Stimulated activated CD4-positive, alpha-beta T cell treated with anti-CD3 and anti-CD28 coated beads, Interleukin-4, amount 100 ng/mL, for 1 hour (primary cell): ENCODE measurements at places on chromosomes 2 and 18.

DNA sequence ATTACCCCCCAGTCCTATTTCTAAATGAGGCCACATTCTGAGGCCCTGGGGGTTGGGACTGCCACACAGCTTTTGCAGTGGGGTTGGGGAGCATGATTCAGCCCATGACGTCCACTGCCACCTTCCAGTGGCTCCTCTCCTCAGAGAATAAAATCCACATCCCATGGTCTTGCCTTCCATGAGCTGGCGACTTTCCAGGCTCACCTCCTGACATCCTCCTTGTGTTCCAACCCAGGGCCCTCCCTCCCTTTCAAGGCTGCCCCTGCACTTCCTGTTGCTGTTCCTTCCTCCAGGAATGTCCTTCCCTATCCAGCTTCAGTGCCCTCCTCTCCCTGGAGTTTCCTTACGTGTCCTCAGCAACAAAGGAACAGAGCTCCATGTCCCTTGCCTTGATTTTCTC is 187.3 kb upstream of the ID2 start:
- DNase-seq: no peak

DNA sequence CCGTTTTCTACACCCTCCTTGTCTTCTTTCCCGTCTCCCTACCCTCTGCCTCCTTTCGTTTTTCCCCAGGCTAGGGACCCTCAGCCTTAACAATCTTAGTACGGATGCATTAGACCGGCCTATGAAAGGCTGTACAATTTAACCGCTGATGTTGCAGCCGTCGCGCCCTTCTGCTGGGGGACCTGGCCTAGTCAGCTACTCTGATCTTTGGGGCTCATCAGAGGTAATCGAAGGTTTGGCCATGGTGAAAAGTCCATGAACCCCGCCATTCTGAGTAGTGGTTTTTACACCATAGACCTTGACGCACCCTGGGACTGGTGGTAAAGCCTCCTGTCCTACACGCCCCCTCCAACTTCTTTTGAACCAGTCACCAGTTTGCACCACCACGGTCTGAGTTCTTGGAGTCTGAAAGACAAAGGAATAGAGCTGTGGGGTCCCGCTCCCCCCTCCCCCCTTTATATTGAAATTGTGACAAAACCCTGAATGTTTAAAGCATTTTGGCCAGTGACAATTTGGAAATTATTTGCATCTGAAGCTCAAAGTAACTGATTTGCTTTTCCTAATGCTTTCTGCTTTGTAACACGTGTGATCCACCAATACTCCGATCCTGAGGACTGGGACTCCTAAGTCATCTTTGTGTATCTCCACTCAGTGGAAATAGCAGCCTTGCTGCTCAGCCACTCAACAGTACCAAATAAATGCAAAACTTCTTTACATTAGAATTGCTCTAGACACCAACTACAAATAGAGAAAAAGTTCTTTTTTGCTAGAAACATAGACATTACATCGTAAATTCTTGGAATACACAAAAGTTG is 642 bp upstream of the SRSF7 start:
- DNase-seq: no peak

DNA sequence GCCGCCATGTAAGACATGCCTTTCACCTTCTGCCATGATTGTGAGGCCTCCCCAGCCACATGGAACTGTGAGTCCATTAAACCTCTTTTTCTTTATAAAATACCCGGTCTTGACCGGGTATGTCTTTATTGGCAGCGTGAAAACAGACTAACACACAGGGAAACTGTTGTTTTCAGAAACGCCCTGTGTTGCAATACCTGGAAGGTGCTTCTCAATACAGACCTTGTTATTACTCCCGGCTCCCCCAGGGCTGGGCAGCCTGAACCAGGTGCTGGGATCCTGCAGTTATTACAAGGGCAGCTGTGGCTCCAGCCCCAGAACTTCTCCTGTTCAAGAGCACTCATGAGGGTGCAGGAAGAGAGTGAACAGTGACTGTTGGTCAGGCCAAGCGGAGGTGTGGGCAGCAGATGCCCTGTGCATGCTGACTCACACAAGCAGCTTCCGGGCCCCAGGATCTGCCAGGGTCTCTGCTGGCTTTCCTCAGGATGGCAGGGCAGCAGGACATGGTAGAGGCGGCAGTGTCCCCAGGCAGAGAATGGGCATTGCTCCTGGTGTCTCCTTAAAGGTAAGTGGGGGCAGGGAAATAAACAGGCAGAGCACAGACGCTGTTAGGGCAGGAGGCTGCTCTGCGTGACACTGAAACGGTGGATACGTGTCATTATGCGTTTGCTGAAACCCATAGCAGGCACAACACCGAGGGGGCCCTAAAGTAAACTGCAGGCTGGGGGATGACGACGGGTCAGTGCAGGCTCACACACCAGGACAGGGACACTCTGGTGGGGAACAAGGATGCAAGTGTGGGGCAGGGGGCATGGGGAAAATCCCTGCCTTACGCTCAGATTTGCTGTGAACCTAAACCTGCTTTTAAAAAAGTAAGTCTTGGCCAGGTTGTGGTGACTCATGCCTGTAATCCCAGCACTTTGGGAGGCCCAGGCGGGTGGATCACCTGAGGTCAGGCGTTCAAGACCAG is 89.1 kb downstream of the NDUFA10 start:
- no peak for DNase-seq

GRCh38 chr2:11683476-11683875 is 13.5 kb upstream of the NTSR2 start:
- DNase-seq: no peak

- no peak for DNase-seq
Observed at GRCh38 chr2:100244881-100245605, 77.3 kb downstream of the LONRF2 start.

GRCh38 chr2:225196579-225196978 is 154.3 kb upstream of the DOCK10 start:
- no peak for DNase-seq

DNA sequence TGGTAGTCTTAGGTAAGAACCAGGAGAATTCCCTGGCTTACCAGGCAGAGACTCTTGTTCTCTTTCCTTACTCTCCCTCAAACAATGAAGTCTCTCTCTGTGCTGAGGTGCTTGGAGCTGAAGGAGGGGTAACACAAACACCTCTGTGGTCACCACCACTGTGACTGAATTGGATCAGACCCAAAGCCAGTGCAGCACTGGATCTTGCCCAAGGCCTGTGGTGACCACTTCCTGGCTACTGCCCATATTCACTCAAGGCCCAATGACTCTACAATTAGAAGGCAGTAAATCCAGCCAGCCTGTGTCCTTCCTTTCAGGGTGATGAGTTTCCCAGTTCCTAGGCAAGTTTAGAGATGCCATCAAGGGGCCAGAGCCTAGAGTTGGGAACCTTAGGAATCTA is 706.8 kb downstream of the SLC4A3 start:
- DNase-seq: no peak

DNA sequence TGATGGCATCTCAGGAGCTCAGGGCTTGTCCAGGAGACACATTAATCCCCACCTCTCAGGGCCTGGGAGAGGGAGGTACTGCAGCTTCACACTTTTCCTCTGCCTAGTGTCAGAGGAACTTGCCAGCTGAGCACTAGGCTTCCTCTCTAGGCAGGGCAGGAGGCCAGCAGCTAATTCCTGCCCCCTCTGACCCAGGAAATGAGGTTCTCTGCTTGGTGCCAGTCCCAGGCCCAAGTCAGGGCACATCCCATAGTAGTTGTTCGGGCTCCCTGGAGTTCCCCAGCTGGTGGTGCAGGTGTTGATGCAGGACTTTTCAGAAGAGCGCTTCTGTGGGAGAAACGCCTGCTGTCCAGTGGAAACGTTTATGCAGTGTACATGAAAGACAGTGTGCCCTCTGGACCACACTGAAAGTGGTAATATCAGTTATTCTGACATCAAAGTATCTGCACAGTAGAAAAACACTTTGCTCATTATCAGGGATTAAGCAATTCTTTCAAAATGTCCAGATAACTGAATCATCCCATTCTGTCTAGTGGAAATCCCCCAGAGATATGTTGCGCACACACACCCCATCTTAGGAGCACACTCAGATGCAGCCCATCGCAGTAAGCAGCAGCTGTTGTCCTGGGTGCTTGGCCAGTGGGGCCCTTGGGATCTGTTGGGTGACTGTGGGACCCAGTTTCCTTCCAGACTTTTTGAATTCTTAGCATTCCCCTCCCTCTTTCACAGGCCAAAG is 17.8 kb upstream of the SCLY start:
- DNase-seq: no peak

- no peak for DNase-seq
Observed at GRCh38 chr2:36197181-36197971, 158.2 kb upstream of the CRIM1 start.

GRCh38 chr18:61808286-61808685 is 84.5 kb downstream of the RNF152 start:
- DNase-seq: no peak

DNA sequence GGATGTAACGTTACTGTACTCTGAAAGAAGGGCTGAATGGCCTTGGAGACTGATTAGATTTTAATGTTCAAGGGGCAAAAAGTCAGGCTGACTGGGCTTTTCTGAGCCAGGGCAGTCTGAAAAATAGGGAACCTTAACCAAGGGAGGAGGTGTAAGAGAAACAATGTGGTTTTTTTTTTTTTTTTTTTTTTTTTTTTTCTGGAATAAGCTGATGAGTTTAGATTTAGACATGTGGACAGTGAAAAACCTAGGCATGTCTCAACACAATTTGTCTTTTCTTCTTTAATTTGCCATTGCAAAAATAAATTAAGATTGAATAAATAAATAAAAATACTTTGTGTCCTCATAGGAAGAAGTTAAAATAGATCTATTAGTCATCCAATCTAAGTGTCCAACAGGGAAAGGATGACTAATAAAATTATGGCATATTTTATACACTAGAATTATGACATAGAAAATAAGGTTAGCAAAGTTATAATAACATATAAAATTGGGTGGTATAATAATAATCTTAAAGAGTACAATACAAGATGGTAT is 237.6 kb upstream of the TRIB2 start:
- DNase-seq: no peak

GRCh38 chr18:34637094-34637801 is 72.8 kb upstream of the DTNA start:
- DNase-seq: no peak

DNA sequence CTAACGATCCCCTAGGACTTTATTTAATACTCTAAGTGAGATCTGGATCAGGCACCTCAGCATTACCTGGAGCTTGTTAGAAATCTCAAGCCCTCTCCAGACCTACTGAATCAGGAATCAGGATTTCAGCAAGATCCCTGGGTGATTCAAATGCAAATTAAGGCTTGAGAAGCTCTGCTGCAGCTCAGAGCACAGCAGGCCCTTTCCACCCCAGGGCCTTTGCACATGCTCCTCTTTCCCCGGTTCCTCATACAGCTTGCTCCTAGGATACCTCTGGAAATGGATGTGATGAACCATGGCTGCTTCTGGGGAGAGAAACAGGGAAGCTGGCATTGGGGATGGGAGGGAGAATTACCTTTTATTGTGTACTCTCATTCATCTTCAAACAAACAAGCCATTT is 40.3 kb upstream of the MGAT4A start:
- DNase-seq: no peak

DNA sequence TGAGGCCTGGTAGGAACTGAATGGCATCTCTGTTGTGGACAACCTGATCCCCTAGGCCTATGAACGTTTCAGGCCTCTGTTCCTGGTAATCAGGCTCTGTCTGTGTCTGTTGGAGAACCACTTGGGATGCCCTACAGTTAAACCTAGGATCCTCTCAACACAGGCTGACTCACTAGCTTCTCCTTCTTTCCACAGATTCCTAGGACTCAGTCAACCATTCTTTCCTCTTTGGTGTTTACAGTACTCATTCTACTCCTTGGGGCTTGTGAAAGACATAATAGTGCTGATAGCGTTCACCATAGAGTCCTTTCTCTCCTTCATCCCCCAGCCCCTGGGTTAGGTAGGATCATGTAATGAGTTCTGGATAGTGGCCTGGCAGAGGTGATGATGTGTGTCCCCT is 544.3 kb downstream of the METTL4 start:
- DNase-seq: no peak

- DNase-seq: no peak
Observed at GRCh38 chr2:70456585-70457495, 96.8 kb downstream of the TGFA start.

- no peak for DNase-seq
Observed at GRCh38 chr18:75223687-75224347, 13.2 kb downstream of the TSHZ1 start.

DNA sequence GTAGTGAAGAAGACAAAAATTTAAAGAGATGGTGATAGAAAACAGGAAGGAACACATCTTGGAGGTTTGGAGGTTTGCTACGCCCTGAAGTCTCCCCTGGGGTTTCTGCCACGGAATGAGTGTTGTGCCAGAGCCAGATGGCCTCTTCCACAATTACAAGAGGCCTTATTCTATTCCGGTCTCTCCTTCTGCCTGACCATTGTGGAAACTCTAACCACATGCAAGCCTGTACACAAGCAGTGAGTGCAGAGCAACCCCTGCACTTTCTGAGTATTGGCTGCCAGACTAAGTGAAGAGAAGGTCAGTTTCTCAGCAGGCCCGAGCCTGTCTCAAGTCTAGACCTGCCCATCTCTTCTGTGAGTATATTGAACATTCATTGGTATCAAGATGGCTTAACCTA is 22.7 kb upstream of the MYO1B start:
- DNase-seq: no peak

DNA sequence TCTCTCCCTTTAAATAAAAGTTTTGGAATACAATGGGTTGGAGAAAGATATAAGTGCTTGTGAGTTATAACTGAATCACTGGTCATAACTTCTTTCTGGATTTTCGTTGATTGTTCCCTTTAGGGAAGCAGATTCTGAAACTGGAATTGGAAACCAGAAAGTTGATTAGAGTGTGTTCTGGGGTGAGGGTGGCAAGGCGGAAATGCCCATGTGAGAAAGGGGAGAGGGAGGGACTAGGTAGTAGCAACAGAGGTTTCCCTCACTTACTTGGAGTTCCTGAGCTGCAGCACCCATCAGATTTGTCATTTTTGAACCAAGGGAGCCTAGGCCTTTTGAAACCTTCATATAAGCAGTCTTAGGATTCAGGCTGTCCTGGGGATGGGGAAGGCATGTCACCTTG is 453.4 kb downstream of the KCNJ3 start:
- DNase-seq: no peak

- no peak for DNase-seq
Observed at GRCh38 chr2:173808718-173809117, 156.5 kb downstream of the SP3 start.

DNA sequence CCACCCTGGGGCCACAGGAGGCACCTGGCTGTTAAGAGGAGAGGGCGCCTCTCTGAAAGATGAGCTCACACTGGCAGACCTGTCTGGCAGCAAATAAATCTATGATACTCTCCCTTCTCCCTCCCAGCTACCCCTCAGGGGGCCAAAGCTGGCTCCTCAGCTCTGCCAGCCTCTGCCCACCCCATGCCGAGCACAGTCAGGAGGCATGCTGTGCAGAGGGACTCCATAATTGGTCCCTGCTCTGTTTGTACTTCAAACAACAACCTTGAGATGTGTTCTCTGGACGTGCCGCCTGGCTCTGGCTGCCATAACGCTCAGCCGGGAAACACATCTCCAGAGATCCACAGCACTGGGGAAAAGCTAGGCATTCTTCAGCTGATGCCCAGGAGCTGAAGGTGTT is 126.7 kb downstream of the GALNT14 start:
- DNase-seq: no peak

GRCh38 chr18:13570856-13571495 is 155.4 kb downstream of the FAM210A start:
- no peak for DNase-seq

- no peak for DNase-seq
Observed at GRCh38 chr2:217294211-217294610, 434.3 kb upstream of the TNP1 start.
